IMR-90 (cell line): ENCODE measurements at places on chromosomes 12 and 14.

GRCh38 chr14:51365241-51365965, 125.4 kb downstream of the TMX1 start:
- DNase-seq, result no peak

DNA sequence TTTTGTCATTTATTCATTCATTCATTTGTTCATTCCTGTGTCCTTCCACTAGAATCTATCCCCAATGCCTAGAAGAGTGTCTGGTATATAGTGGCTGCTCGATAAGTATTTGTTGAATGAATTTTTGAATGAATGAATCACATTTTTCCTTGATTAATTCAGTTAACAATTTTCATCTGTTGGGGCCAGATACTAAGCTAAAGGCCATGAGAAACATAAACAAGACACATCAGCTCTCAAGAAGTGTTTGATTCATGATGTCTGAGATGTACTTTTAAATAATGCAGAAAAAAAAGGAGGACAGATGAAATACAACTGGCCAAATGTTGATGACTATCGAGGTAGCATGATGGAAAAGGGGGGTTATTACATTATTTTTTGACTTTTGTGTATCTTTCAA, 48.1 kb upstream of the TMED10 start:
- peak; percentile 63 for DNase-seq

DNA sequence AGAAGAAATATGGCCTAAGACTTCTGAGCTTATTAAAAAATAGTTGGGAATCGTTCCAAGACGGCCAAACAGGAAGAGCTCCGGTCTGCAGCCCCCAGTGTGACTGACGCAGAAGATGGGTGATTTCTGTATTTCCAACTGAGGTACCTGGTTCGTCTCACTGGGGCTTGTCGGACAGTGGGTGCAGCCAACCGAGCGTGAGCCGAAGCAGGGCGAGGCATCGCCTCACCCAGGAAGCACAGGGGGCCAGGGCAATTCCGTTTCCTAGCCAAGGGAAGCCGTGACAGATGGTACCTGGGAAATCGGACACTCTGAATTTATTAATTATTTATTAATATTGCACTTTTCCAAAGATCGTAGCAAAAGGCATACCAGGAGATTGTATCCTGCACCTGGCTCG, 857.8 kb downstream of the C12orf50 start:
- DNase-seq, result no peak

DNA sequence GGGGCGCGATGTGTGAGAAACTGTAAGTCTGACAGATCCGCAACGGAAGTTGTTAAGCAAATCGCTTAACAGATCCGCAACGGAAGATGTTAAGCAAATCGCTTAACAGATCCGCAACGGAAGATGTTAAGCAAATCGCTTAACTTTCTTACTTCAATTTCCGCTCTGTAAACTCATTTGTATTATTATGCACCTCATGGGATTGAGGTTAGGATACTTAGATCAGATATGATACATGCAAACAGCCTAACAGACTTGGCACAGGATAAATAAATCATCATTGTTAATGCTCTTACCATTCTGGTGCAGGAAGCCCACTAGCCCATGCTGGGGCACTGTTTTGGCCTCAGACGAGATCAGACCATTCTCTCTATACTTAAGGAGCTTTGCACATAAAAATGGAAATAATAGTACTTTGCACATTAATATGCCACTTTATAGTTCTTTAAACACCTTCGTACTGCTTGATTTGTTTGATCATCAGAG, 399 bp downstream of the NCAPD2 start:
- no peak for DNase-seq

GRCh38 chr12:40853221-40853620, 161.0 kb downstream of the CNTN1 start:
- no peak for DNase-seq

GRCh38 chr12:56097738-56098137, 6.6 kb upstream of the PA2G4 start:
- DNase-seq, result no peak

DNA sequence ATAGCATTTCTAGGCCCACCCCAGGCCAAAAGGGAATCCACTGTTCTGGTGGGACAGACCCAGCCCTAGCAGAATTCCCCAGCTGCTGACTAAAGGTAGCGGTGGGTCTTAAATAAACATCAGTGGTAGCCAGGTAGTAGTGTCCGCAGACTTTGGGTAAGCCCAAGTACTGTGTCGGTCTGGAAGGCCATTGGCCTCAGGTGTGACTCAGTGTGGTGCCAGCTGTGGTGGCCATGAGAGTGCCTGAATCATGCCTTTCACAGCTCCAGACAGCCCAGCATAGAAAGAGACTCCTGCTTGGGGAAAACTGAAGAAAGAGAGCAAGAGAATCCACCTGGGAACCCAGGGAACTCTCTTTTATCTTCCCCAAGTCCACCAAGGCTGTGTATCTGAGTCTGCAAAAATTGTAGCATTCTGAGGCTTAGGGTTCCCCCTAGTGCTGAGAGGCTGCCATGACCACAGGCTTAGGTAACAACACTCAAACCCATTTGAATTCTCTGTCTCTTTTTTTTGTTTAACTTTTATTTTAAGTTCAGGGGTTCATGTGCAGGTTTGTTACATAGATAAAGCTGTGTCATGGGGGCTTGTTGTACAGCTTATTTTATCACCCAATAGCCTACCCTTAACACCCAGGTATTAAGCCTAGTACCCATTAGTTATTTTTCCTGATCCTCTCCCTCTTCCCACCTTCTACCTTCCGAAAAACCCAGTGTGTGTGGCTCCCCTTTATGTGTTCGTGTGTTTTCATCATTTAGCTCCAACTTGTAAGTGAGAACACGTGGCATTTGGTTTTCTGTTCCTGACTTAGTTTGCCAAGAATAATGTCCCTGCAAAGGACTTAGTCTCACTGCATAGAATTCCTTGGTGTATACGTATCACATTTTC, 16.7 kb upstream of the CD163L1 start:
- peak; percentile 51 for DNase-seq

DNA sequence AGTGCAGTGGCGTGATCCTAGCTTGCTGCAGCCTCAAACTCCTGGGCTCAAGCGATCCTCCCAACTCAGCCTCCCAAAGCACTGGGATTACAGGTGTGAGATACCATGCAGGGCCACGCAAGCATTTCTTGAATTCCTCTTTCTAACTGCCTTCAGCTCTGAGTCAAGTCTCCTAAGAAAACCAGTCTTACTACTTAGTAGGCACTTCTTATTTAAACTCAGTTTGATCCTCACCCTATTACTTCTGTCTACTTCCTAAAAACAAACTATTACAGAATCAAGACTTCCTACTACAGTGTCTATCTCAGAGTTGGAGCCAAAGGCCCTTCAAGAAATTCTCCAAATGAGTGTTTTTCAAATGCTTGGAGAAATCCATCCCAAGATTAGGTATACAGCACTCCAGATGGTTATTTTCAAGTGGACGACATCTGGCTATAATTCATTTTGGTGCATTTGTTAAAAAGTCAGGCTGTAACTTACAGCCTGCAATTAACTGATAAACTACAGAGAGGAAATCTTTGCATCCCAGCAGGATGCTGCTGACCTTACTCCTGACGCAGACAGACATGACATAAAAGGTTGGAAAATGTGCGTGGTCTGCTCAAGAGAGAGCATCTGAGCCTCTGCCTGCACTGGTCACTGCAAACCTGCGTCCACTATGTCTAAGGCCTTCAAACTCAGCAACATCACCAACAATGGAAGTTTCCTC, 34.7 kb downstream of the SSH1 start:
- DNase-seq, result no peak

DNA sequence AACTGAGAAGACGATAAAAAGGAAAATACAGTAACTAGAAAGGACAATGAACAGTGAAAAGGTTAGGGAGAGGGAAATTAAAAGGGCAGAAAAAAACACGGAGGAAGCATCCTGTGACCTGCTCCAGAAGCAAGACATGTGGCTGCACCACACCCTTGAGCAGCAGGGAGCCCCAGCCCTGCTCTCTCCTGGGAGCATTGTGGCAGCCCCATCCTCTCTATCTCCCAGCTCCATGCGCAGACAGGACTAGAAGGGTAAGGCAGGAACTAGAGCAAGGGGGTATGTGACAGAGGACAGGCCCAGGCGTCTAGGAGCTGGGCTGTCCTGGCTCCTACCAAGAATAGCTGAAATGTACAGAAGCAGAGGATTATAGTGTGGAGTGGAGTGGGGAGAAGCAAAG, 38.6 kb upstream of the SMUG1 start:
- DNase-seq, result no peak

DNA sequence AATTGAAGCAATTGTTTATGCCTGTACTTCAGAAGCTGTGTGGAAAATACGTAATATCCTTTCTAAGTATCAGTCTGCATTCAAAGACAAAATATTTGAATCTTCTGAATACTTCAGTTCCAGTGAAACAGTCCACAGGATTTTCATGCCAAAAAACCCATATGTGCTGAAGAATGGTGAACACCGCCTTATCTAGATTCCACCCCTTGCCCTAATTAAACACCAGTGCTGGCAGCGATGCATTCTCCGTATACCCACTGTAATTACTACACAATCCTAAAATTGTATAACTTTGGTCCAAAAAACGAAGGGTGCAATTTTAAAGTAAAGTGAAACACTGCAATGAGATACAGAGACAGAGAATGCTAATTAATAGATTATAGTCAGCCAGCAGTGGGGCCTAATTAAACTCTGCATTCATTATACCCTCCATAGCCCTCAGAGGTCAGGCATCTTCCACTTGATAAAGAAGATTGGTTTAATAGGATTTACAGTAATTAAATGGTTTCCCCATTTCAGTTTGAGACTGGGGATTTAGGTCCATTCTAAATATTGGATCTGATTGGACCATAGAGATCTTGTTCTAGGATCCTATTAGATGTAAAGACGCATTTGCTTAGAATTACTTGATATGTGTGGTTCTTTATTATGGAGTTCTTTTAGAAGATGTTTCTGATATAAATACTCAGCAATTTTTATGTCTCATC, 43.9 kb downstream of the ERC1 start:
- DNase-seq, result no peak

- peak; percentile 34 for DNase-seq
Measured at GRCh38 chr12:91332302-91332701, 149.7 kb upstream of the DCN start.

- DNase-seq, result no peak
Measured at GRCh38 chr12:53463802-53464560, 12.1 kb downstream of the PCBP2 start.

DNA sequence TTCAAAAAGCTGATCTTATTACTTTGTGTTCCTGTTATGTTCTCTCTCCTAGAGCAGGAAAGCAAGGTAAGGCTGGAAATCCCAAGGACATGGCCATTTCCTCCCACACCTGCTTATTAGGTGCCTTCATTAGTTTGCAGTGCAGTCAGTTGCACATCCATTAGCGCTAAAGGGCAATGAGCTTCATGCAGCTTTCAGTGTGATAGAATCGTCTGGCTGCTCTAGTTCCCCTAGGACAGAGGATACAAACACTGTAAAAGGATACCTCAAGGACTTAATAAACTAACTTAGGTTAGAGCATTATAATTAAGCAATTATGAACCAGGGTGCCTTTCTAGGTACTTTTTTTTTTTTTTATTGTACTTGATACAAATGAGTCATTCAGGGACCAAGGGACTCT, 21.1 kb downstream of the TMEM117 start:
- DNase-seq, result no peak

DNA sequence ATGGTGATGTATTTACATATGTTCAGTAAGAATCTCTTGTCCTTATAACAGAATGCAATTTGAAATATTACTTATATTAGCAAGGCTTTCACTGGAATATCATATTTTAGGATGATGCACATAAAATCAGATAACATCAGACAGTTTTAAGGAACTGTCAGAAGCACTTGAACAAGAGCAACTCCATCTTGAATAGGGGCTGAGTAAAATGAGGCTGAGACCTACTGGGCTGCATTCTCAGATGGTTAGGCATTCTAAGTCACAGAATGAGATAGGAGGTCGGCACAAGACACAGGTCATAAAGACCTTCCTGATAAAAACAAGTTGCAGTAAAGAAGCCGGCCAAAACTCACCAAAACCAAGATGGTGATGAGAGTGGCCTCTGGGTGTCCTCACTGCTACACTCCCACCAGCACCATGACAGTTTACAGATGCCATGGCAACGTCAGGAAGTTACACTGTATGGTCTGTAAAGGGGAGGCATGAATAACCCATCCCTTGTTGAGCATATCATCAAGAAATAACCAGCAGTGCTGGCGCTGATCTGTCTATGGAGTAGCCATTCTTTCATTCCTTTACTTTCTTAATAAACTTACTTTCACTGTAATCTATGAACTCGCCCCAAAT, 27.6 kb upstream of the ETV6 start:
- DNase-seq, result no peak

DNA sequence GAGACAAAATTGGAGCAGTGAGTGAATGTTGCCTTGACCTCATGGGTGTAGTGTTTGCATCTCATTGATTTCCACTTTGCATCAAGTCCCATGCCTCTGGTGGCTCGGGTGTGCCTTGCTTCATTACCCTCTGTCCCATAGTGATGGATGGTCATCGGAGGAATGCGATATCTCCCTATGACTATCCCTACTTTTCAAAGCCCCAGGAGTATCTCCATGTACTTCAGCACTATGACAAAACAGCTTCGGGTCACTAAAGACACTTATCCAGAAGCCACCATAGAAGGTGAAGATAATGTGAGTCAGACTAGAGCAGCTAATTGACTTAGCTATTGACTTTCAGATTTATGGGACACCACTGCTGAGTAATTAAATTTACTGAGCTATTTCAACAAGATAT, 355.1 kb upstream of the CCDC196 start:
- DNase-seq, result no peak

- DNase-seq, result no peak
Measured at GRCh38 chr12:93713800-93714199, 36.6 kb downstream of the CRADD start.

DNA sequence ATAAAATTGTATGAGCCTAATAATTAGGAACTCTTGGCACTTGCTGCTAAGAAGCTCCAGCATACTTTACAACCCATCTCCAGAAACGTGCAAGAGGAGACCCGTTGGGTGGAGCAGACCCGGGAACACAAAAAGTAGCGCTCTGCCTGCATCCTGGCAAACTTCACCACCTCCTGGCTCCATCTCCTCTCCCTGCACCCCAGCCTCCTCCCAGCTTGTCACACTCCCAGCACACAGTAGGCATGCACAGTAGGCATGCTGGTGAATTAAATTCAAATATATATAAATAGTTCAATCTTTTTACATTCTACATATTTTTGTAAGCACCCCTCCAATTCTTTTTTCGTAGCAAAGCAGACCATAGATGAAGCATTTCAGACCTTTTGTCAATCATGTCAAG, 1.2 kb downstream of the VSIG10 start:
- no peak for DNase-seq

- peak; percentile 23 for DNase-seq
Measured at GRCh38 chr14:54348923-54349620, 47.7 kb upstream of the CDKN3 start.
